ENCODE measurements at places on chromosomes 6 and 20. TPM values are rescaled to one million over a fixed set of nuclear protein-coding genes. Genes with fewer than 3 reads are reported as not detected.

Gene CCR6
- total RNA-seq = not detected

Gene VGLL2
- total RNA-seq = not detected

Gene FAM229B
- 4.5 TPM for total RNA-seq

Gene COL9A3
- 0.98 TPM for total RNA-seq

Gene TAF4
- 4.8 TPM for total RNA-seq

Gene ADTRP
- 1.8 TPM for total RNA-seq

Gene CNR1
- total RNA-seq = under 0.01 TPM

Gene SRPK1
- total RNA-seq = 77.4 TPM

Gene SAPCD1
- total RNA-seq = 1.1 TPM

Gene SLC22A16
- not detected for total RNA-seq

Gene GPSM3
- 1.1 TPM for total RNA-seq

Gene CALHM4
- total RNA-seq = not detected

Gene BPIFA1
- not detected for total RNA-seq

Gene RBM24
- not detected for total RNA-seq

Gene BMP2
- total RNA-seq = 1.1 TPM

Gene PHF3
- 47.8 TPM for total RNA-seq
